ENCODE measurements at places on chromosomes 12 and 14. TPM values are rescaled to one million over a fixed set of nuclear protein-coding genes. Genes with fewer than 3 reads are reported as not detected.

SERPINA10 gene
- total RNA-seq, result not detected

PPP1R1A gene
- total RNA-seq, result not detected

GYS2 gene
- total RNA-seq, result not detected

MAP4K5 gene
- 51.4 TPM for total RNA-seq

KLRK1 gene
- total RNA-seq, result not detected

IRAK3 gene
- total RNA-seq, result 3.5 TPM
